ENCODE measurements at places on chromosomes 11 and 22.

DNA sequence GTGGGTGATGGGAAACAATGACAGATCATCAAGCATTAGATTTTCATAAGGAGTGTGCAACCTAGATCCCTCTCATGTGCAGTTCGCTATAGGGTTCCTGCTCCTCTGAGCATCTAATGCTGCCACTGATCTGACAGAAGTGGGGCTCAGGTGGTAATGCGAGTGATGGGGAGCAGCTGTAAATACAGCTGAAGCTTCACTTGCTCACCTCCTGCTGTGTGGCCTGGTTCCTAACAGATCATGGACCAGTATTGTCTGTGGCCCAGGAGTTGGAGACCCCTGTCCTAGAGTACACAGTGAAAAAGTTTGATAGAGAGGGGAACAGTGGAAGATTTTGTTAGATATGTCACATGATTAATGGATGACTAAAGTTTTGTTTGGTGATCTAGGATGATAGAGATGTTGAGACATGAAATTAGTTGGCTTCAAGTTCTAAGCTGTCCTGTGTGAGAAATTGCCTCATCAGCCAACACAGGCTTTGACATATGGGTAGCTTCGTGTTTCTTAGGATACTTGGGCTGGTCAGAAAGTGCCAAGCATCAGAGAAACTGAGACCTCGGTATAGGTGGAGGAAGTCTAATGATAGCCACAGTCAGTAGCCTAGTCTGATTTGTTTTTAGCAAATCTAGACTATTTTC, 47.4 kb downstream of the ARHGEF12 start:
- DNase-seq: peak; percentile 20

DNA sequence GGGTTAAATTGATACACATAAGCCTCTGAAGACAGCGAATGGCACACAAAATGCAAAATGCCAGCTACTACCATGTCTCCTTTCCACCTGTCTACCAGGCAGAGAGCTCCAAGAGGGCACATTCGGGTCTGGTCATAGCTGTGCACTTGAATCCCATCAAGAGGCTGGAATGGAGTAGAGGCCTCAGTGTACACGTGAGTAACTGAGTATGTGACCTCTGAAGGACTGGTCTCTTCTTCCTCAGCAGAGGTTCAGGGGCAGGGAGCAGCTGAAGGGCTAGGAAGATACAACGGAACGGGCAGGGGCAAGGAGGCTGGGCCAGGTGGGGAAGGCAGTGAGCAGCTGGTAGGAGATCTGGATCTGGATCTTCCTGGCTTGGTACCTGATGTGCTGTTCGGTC, 56.3 kb upstream of the PHOX2A start:
- DNase-seq: no peak

DNA sequence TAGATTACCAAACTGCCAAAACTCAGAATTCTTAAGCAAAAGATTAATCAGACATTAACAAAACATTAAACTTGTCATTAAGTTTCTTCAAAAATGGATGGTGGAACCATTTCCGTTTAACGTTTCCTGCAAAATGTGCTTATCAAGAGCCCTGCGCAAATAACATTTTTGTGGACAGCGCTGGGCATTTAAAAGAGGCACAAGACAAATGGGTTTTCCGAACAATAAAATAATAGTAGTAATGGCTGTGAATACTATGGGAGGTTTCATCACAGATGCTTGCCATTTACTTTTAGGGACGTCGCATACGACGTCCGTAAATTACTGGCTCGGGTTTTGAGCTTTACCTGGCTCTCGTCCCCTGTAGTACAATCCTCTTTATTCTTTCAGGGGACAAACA, 1.1 kb downstream of the NPAT start:
- DNase-seq: peak; percentile 36

DNA sequence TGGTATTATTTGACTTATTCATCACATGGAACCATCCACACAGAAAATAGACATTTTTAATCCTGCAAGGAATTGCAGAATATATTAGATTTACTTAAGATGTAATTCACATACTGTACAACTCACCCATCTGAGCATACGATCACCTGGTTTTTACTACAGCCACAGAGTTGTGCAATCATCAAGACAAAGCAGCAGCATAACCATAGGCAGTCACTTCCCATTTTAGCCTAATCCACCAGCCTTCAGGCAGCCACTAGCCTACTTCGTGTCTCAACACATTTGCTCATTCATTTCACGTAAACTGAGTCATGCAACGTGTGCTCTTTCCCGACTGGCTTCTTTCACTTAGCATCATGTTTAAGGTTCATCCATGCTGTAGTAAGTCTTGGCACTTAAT, 23.0 kb downstream of the PIWIL3 start:
- no peak for DNase-seq

DNA sequence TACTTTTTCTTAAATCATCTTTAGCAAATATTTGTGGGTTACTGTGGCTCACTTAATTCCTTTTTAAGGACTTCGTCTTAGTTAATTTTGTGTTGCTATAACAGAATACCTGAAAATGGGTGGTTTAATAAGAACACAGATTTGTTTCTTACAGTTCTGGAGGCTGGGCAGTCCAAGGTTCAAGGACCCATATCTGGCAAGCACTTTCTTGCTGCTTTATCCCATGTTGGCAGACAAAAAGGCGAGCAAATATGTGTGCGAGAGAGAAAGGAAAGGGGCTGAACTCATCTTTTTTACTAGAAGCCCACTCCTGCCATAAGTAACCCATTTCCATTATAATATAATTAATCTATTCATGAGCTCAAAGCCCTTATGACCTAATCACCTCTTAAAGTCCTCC, 246.2 kb downstream of the GRM5 start:
- no peak for DNase-seq

DNA sequence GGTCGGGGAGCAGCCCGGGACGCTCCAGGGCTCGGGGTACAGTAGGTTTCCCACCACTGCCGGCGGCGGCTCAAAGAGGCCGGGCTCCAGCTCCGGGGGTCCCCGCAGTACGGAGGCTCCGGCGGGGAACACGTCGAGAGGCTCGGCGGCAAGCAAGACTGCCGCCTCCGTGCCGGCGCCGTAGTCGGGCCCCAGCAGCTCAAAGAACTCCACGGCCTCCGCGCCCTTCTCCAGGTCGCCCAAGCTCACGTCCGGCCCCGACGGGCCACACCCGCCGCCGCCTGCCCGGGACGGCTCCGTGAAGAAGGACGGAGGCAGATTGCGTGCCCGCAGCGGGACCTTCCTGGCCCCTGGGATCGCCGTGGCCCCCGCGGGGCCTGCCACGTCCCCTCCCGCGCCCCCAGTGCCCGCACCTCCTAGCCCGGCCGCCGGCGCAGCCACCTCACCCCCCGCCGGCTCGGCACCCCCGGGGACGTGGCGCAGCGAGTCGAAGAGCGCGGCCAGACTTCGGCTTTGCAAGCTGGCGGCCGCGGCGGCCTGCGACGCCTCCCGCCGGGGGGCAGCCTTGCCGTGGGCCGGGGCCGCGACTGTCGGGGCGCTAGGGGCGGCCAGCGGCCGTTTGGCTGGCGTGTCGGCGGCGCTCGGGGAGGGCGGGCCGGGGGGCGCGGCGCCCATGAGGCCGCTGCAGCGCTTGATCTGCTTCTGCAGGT, 775 bp downstream of the FAM181B start:
- DNase-seq: no peak

- DNase-seq: peak; percentile 89
Measured at GRCh38 chr11:87422566-87422965, 384.8 kb downstream of the TMEM135 start.

DNA sequence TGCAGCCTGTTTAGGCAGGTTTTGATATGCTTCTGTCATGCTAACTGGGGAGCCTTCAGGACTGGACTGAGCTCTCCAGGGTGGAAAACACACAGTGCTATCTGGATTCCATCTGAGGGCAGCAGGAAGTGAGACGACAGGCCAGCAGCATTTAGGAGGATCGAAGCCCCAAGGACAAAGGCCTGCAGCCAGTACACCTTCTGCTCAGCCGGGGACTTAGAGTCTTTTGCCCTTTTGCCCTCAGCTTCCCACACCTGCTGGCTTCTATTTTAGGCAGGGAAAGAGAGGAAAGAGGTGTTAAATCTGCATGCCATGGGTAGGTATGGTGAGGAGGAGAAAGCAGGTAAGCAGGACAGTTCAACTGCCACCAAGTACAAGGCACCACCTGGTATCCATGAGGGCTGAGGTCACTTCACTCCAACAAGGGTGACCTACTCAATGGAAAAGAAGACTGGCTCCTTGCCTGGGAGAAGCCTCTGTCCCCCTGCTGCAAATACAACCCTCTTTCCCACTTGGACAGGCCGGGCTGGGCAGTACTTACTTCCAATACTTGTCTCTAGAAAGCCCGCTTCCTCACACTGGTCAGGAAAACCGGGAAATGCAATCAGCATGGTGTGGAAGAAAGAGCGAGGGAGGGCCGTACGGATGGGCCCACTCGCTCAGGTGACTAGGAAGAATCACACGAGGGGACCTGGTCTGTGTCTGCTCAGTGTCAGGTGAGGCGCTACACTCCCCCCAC, 12.3 kb downstream of the LARGE2 start:
- no peak for DNase-seq

- no peak for DNase-seq
Measured at GRCh38 chr22:37534445-37534844, 15.2 kb upstream of the CARD10 start.

- DNase-seq: no peak
Measured at GRCh38 chr11:45073685-45074141, 72.7 kb upstream of the PRDM11 start.

- DNase-seq: no peak
Measured at GRCh38 chr11:91810871-91811270, 413.7 kb upstream of the FAT3 start.

GRCh38 chr22:30328466-30329049, 1.8 kb upstream of the TBC1D10A start:
- peak; percentile 8 for DNase-seq

GRCh38 chr22:46963672-46964545, 201.5 kb downstream of the TBC1D22A start:
- no peak for DNase-seq

DNA sequence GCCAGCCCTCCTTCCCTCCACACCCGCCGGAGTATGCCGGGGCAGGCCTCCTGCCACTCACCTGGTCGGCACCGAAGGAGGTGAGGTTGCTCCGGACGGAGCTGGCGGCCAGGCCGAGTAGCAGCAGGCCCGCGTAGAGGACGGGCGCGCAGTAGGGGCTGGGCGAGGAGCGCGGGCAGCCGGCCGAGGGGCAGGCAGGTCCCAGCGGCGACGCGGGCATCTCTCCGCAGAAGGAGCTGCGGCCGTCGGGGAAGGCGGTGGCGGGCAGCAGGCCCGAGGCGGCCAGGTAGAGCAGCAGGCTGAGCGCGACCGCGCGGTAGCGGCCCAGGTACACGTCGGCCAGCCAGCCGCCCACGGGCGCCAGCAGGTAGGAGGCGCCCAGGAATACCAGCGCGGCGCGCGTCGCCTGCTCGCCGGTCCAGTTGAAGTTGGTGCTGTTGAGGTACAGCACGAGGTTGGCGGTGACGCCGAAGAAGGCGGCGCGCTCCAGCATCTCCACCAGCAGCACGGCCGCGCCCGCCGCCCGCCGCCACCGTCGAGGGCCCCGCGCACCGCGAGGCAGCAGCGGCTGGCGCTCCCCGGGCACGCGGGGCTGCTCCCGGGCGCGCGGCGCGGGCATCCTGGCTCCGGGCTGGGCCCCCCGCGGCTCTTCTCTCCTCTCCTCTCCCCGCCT, 907 bp downstream of the SLC15A3 start:
- no peak for DNase-seq

GRCh38 chr11:35242412-35243242, 103.7 kb downstream of the CD44 start:
- peak; percentile 41 for DNase-seq

GRCh38 chr11:77424644-77425043, 49.2 kb downstream of the PAK1 start:
- DNase-seq: no peak

Measured in ELR (cell line).